ENCODE measurements at places on chromosomes 12 and 14. TPM values are rescaled to one million over a fixed set of nuclear protein-coding genes. Genes with fewer than 3 reads are reported as not detected.
A peak's percentile ranks its signal among the peaks of the same experiment; 100 is the strongest.

DPF3 gene
- total RNA-seq, result 0.59 TPM

IKZF4 gene
- total RNA-seq, result 2.5 TPM

GRCh38 chr12:122394626-122395194 lies 27.8 kb downstream of the CLIP1 start:
- no peaks in the 10 kb centered on the region for H3K36me3 ChIP-seq
- no peak overlapping the region for H3K4me3 ChIP-seq
- no peaks in the 10 kb centered on the region for H3K27me3 ChIP-seq

DNA sequence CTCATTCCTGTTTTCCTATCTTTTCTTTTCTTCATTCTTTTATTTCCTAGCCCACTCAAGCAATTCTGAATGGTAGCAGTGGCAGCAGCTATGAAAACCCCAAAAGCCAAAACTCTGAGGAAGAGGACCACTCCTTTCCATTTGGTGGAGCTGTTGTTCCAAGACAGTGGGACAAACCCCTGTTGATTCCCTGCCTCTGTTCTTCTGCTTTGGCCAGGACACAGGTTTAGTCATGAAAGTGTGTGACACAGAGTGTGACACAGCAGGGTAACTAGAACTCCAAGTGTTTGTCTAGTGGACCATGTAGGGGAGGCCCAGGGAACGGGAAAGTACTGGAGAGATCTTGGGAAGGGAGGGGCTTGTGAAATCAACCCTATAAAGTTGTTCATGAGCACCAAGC lies 71.1 kb downstream of the PTCSC3 start:
- no peak overlapping the region for H3K4me3 ChIP-seq
- H3K4me1 ChIP-seq, result no peaks in the 10 kb centered on the region
- H3K27ac ChIP-seq, result no peak overlapping the region
- no peaks in the 10 kb centered on the region for H3K36me3 ChIP-seq

DNA sequence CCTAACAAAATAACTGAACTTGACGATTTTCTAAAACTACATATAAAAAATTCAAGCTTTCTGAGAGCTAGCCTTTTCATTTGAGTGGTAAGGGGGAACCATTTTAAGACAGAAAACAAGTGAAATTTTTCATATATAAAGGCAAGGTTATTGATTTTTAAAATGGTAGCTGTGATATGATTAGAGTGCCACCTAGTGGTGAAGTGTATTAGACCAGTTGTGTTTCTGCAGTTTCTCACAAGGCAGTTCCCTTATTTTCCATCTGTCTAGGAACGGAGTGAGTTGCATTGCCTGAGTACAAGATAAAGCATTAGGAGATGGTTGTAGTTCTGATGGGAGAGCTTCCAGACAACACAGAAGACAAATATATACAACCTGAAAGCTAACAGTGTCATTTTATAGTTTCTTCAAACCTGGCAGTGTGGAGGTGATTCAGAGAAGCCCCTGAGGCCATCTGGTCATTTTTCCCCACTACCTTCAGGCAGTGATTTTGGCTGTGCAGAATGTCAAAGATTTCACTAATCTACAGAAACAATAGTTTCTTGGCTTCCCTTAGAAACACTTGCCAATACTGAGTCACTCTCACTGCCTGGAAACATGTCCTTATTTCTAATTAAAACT lies 180.8 kb downstream of the C12orf50 start:
- no peaks in the 10 kb centered on the region for H3K4me1 ChIP-seq
- no peaks in the 10 kb centered on the region for H3K36me3 ChIP-seq
- no peak overlapping the region for H3K4me3 ChIP-seq
- DNase-seq, result peak; percentile 26

- no peak overlapping the region for H3K4me3 ChIP-seq
- peak; percentile 10 for DNase-seq
- H3K27me3 ChIP-seq, result no peaks in the 10 kb centered on the region
- H3K36me3 ChIP-seq, result peaks cover 35% of the 10 kb centered on the region
These were observed 100.1 kb downstream of the PPP1R12A start for GRCh38 chr12:79834712-79835376.
